ENCODE measurements at places on chromosomes 5 and 9. TPM values are rescaled to one million over a fixed set of nuclear protein-coding genes. Genes with fewer than 3 reads are reported as not detected.
A peak's percentile ranks its signal among the peaks of the same experiment; 100 is the strongest.

GRCh38 chr9:121359351-121360294 lies 10.4 kb downstream of the STOM start:
- DNase-seq, result no peak

- DNase-seq, result peak; percentile 26
Measured at GRCh38 chr5:159174511-159175168, 34.7 kb downstream of the RNF145 start.

DNA sequence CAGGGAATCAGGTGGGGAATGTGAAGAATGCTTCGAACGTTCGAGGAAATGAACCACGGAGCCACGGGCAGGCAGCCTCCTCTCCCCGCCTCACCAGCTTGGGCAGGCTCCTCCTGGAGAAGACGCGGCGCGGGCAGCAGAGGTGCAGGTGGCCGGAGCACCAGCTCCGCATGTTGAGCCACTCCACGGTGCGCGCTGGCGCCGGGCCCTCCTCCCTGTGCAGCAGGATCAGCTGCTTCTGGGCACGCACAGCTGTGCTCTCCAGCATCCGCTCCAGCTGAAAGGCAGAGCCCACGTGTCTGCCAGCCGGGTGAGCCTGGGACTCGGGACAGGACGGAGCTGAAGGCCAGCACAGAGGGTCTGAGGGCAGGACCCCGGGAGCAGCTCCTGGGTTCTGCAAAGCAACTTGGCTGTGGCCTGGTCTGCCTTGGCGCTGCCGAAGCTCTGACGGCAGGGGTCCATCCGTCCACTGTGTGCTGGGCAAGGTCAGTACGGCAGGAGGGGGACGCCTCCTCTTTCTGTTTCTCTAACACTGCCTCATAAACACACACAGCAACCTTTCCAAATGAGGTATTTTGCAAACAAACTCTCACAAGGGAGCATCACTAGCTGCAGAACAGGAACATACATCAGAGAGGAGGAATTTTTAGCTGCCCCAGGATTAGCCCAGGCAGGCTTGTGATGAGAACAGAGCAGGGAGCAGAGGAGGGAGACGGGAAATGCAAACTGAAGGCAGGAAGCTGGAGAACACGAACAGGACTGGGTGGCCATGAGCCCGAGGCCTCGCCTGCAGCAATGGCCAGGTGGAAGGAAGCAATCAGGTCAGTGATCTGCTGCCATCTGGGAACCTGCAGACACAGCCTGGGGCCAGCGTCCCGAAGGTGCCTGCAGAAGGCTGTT lies 20.1 kb upstream of the NSMF start:
- DNase-seq, result no peak

- no peak for DNase-seq
Measured at GRCh38 chr5:143920772-143921171, 108.8 kb downstream of the HMHB1 start.

GRCh38 chr9:95297760-95298159 lies 19.7 kb downstream of the FANCC start:
- DNase-seq, result no peak

GRCh38 chr5:89596821-89597220 lies 713.8 kb upstream of the MEF2C start:
- no peak for DNase-seq

- peak; percentile 51 for DNase-seq
Measured at GRCh38 chr5:180860273-180860886, 696 bp downstream of the ZFP62 start.

GRCh38 chr9:130845254-130845653 lies 10.2 kb downstream of the ABL1 start:
- DNase-seq, result no peak

DNA sequence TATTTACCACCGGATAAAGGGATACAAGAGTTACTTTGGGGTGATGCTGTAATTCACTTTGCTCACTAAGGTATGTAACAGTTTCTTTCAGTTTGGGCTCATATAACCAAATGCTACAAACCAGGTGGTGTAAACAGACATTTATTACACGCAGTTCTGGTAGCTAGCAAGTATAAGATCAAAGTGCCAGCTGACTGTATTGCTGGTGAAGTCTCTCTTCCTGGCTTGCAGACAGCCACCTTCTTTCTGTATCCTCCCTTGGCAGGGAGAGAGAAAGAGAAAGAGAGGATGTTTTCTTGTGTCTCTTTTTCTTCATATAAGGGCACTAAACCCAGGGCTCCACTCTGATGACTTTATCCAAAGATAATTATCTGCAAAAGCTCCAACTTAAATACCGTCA lies 552.5 kb upstream of the FTMT start:
- DNase-seq, result no peak

GRCh38 chr9:131468031-131468430 lies 34.7 kb upstream of the POMT1 start:
- DNase-seq, result no peak

Gene SV2C
- total RNA-seq, result 0.05 TPM

Gene CYLC2
- not detected for total RNA-seq

Gene TMEM232
- 0.94 TPM for total RNA-seq
